Stimulated activated CD8-positive, alpha-beta memory T cell treated with anti-CD3 and anti-CD28 coated beads, Interleukin-4, amount 100 ng/mL, for 4 hours (primary cell): ENCODE measurements at places on chromosomes 2 and 18.

DNA sequence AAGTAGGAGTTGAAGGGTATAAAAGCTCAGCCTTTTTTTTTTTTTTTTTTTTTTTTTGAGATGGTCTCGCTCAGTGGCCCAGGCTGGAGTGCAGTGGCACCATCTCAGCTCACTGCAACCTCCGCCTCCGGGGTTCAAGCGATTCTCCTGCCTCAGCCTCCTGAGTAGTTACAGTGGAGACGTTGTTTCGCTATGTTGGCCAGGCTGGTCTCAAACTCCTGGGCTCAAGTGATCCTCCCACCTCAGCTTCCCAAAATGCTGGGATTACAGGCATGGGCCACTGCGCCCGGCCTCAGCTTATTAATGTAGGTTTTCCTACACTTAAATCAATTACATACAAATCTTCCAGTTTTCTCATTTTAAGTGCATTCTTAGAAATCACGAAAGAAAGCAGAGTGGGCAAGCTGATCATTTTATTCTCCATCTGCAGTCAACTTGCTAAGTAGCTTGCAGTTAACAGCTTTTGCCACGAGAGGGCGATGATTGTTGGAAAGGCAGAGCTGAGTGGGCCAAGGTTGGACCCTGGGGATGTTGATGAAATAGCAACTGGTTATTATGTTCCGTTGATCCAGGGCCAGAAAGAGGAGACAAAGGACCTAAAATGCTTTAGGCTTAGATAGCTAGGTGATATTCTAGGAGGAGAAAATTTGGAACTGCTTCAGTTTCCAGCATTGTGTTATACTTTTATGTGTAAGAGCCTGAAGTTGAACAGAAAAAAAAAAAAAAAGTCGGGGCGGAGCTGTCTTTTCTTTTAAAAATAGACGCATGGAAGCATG is 234.4 kb upstream of the EPAS1 start:
- peak; percentile 56 for DNase-seq

DNA sequence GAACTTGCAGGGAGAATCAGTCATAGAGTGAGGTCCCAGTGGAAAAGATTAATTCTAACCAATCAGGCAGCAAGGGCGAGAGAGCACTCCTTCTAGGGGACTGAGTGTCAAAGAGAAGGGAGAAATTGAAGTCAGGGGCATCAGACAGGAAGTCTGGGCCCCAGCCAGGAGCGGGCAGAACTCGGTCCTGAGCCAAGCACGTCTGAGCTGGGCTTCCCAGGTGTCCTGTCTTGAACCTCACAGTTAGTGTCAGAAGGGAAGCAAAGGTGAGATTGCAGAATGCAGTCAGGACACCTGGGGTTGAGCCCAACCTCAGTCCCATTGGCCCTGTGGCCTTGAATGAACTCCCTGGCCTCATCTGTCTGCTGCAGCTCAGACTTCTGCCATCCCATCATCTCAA is 220.9 kb downstream of the SMAD2 start:
- DNase-seq = no peak

DNA sequence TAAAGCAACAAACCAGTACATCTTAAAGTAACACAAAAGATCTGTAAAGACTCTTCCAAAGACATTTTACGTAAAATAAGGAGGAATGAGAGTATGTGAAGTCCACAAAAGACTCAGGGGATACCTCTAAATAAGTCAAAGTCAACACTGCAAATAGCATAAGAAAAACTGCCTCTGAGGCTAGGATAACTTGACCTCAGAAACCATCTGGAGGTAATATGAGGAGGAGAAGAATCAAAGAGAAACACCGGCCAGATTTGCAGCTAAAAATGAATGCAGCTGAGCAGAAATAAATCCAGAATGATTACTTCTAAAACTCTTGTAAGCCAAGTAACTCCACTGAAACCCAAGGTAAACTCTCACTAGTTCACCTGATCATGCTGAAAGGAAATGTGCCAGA is 52.2 kb upstream of the ERMN start:
- DNase-seq = no peak

- DNase-seq = no peak
Observed at GRCh38 chr2:237059155-237059875, 26.4 kb upstream of the COPS8 start.

- DNase-seq = no peak
Observed at GRCh38 chr2:56109994-56110393, 73.8 kb upstream of the CCDC85A start.

DNA sequence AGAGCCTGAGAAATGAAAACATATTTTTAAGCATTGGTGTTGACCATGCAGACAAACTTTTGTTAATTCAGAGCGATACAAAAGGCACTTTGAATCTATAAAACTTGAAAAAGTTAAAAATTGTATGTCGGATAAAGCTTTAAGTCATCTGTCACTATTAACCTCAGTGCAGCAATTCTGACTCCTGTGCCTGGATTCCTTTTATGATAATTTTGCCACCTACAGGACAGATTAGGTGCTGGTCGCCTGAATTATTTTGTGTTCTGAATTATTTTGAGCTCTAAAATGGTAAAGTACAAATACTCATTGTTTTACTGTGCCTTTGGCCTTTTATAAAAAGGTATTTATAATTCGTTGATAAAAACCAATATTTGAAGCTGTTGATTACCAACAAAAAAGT is 19.4 kb upstream of the RNF138 start:
- no peak for DNase-seq

DNA sequence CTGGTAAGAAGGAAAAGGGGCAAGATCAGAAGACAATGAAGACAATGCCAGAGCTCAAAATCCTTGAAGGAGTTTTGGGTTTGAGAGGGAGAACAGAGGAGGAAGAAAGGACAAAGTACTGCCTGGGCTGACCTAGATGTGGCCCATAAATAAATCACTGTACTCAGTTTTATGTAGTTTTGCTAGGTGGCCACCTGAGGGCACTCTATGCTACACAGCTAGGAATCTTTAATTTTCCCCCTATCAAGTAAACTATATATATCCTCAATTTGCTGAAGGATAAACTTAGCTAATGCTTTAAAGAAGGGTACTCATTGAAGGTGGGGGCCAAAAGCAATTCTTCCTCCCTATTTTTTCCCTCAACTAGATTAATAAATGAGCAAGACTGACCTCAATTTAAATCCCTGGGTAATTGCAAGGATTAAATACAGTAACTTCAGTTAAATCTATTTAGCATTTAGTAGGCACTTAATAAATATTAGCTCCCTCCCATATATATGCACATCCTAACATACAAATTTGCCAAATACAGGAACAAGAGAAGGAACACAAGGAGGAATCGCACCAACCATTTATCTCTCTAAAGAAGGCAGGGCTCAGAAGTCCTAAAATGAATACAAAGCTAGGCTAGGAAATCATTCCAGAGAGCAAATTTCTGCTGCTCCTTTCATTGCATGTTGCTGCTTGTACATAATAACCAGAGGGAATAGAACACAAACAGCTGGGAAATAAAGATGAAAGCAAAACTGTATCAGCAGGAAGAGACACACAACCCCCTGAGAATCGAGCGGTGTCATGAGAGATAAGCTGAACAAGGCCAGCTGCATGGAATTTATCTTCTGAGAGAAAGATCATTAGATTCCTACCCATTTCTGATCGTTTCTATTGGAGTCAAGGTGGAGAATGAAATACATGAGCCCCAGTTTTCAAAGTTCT is 540.1 kb downstream of the NRXN1 start:
- DNase-seq = no peak

- no peak for DNase-seq
Observed at GRCh38 chr2:26510344-26510973, 32.5 kb upstream of the OTOF start.

DNA sequence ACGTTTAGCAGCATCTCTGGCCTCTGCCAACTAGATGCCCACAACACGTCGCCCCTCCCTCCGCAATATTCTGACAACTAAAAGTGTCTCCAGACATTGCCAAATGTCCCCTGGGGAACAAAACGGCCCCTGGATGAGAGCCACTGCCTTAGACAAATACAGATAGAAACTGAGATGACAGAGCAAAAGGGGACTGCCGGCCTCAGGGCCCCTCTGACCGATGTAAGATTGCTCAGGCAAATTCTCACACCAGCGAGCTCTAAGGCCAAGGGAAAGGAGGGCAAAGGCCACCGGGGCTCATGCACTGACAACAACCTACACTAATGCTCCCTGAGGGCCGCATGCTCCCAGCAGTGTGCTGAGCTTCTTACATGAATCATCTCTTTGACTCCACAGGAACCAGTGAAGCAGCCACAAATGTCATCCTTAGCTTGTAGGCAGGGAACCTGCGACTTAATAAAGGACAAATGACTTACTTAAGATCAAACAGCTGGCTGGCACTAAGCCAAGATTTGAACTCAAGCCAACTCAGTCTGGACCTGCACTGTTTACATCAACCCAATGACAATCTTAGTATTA is 228.5 kb downstream of the TTC32 start:
- DNase-seq = no peak

DNA sequence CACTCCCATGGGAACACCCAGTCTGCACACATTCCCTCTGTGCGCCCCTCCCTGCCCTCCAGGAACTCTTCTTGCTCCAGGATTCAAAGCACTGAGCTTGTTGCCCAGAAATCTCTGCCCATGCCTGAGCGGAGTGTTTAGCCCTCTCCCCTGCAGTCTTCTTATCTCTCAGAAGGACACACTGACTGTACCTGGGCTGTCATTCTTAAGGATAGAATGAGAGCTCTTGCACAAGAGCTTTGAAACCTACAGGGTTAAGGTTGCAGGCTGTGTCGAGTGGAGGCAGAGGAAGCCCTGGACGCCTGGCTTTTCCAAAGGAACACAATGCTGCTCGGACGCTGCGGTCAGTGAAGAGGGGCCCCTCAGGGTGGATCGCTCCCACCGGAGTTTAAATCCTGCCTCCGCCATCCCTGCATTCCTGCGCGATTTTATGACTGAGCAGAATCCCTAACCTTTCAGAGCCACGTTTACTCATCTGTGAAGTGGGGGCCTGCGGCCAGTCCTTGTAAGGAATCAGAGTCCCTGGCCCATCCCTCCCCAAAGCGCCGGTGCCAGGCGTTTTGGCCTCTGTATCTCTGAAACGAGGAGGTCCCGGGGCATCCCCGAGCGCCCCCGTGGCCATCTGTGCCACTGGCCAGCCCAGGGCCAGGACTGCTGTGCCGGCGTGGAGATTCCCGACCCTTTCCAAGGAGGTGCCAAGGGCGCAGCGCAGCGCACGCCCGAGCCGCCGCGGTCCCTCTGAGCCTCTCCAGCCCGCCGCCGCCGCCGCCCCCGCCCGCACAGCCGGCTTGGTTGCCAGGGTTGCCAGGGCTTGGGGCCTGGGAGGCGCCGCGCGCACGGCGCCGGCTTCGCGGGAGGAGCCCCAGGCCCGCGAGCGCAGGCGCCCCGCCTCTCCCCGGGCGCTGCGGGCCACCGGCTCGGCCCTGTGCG is 58.9 kb downstream of the FAM168B start:
- DNase-seq = no peak

DNA sequence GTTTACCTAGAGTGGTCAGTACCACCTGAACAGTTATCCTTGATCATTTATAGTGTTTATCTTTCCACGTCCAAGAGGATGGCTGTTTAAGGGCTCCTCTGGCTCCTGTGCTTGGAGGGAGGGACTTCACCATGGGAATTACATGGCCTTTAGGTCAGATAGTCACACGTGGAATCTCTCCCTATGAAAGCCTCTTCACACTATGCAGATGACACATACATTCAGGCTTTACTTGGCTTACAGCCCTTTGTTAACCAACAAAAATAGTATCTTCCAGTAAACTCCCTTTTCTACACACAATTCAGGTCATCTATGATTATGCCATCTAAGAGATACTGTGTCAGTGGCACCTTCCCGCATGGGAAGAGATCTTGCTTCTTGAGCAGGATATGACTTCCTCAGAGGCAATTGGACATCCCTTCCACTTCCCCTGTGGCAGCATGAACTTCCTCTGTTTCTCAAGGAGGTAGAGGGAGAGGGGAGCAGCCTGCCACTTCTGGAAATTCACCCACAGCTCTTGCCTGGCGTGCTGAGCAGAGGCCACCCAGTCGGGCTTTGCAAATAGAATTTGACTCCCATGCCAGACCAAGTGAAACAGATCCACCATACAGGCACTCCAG is 53.5 kb downstream of the COLEC12 start:
- no peak for DNase-seq

DNA sequence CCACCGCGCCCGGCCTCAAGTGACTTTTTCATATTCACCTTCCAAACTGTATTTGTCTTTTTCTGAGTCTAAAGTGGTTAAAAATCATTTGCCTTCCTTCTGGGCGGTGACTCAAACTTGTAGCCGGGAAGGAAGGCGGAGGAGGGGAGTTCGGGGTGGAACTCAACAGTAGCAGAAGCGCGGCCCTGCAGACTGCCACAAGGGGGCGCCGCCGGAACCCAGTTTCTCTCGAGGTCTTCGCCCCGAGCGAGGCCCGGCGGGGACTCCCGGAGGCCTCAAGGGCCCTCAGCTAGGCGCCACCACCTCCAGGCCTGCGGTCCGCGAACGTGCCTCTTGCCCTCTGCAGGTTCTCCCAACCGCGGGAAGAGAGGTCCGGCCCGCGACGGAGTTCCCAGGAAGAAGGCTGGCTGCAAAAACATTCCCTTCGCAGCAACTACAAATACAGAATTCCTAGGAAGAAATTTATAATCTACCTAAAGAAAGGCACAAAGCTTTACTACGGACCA is 16.8 kb upstream of the ITM2C start:
- peak; percentile 82 for DNase-seq

GRCh38 chr2:132562245-132562644 is 107.8 kb downstream of the LYPD1 start:
- no peak for DNase-seq

DNA sequence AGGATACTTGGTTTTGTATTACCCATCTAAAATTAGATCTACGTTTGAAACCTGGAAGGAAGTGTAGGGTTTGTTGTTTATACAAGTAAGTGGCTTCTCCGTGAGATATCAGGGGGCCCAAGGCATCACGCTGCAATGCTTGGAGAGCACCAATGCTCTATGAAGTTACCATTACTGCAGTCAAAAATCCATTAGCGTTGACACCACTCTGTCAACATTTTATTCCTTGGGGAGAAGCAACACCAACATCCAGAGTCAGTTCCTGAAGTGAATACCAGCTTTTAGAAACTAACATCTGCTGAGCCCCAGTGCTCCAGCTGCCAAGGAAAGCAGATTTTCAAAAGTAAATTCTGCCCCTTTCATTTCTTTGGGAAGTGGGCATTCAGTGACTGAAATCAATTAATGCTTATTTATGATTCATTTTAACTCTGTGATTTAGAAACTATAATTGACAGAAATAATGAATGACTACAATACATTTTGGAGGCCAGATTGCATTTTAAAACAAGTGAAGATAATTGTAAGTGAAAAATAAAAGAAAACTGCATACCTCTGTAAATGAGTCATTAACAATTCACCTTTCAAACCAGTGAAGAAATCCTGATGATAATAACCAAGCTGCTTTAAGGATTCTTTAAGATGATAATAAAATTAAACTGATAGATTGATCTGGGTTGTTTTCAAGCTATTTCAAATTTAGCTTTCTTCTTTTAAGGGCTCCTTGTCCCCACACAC is 30.5 kb downstream of the LRP1B start:
- no peak for DNase-seq

- no peak for DNase-seq
Observed at GRCh38 chr2:898319-898718, 52.3 kb upstream of the SNTG2 start.
